ENCODE measurements at places on chromosomes 5 and 9. TPM values are rescaled to one million over a fixed set of nuclear protein-coding genes. Genes with fewer than 3 reads are reported as not detected.
A peak's percentile ranks its signal among the peaks of the same experiment; 100 is the strongest.

- no peak for DNase-seq
Observed at GRCh38 chr5:29113516-29113915, 2075.1 kb upstream of the CDH9 start.

- DNase-seq: peak; percentile 94
Observed at GRCh38 chr5:10307206-10308148, at the start of gene CMBL. TSS of gene CMBL (minus strand) at chr5:10307902. CDS start at chr5:10290762, 17,140 bp downstream.

DNA sequence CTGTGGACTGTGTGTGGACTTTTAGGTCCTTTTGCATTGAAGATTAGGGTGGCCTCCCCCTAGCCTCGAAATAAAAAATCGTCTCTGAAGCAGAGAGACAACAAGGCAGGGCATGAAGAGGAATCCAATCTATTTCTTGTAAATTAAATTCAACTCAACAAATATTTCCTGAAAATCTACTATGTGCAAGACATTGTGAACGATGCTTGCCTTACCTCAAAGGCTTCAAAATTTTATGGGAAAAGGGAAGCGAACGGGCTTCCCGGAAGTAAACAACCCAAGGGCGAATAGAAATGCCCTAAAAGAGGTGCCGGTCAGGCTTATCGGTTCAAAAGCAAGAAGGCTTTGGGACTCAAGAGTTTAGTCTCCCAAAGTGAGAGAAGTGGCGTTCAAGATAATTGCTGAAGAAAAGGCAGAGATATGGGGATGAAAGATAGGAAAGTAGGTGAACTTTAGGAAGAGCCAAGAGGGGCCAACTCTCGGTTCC is 525 bp downstream of the KIF24 start:
- DNase-seq: no peak

DNA sequence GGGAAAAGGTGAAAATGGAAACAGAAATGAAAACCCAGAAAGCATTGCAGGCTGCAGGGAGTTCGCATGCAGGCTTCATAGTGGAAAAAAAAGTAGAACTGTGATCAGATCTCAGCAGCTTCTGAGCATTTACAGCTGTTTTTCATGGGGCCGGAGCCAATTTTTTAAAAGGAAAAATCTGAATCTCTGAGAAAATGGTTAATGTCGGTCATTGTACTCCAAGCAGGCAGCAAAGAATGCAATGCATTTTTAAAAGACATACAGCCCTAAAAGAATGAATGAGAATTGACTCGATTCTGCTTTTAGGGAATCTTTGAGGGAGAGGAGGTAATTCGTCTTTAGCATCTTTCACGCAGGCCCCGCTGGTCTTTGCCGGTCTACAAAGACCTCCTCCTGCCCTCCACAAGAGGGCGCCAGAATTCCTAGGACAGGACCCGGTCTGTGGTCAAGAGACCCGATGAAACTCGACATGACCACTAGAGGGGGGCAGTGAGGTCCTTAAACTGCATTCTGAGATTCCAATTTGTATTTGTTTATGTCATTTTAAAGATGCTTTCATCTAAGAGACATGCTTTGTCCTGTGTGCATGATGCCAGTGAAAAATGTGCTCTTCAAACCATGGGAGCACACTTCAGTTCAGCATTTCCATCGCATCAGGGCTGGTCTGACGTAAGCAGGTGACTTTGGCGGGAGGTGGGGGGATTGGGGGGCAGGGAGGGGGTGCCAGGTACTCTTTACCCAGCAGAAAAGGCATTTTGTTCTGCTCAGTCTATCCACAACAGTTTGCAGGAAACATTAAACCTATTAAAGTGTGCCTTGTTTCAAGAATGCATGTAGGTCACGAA is 43.7 kb upstream of the TMEM252 start:
- peak; percentile 71 for DNase-seq

RASEF gene
- total RNA-seq: 12.8 TPM

IL9 gene
- total RNA-seq: not detected

FOXD4L5 gene
- total RNA-seq: 0.37 TPM

- peak; percentile 93 for DNase-seq
Observed at GRCh38 chr9:113580041-113580953, 116.8 kb downstream of the RGS3 start.

All from PC-9 (cell line).